Hypothalamus (tissue), 51 donors: ENCODE measurements at places on chromosomes 13 and 19.

GRCh38 chr19:14381689-14382474 lies 638 bp downstream of the ADGRE5 start:
- DNase-seq = no peak

DNA sequence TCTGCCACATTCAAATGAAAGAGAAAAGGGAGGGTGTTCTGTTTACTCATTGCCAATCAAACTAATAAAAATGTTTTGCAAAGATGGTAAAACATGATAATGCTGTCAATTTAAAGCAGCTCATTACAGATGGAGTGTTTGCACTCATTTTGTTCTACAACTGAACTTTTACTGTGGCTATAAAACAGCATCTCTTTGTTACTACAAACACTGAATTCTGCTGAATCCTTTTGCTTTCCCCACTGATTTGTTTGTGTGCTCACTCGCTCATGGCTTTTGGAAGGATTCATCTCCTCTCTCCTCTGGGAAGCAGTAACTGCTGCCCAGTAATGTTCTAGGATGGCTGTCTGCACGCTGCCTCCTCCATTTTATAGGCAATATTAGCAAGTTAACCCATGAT lies 434.5 kb downstream of the PCDH9 start:
- no peak for DNase-seq

DNA sequence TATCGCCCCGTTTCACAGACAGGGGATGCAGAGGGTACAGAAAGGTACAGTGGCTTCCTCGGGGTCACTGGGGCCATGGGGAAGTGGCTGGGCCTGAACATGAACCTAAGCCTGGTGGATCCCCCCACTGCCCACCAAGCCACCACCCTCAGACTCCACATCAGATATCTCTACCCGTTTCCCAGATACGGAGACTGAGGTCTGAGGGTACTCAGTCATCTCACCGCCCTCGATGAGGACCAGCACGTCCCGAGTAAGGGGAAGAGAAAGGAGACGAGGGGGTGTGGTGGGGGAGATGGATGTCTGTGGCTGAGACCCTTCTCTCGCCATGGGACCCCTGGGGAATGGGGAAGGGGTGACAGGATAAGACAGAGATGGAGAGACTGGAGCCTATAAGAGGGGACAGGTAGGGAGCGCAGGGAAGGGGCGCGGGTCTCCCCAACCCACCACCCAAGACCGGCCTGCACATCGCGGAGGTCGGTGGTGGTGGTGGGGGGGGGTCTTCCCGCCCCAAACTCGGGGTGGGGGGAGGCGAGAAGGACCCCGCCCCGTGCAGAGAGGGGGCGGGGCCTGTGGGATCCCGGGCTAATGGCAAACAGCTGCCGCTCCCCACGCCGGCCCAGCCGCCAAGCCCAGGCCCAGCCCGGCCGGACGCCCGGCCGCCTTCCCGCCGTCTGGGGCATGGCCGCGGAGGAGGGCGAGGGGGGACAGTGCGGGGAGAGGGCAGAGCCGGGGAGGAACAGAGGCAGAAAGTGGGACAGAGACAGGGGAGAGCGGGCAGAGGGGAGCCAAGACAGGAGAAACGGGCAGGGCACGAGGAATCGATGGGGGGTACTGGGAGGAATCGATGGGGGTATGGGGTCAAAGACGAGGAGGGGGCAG lies 698 bp downstream of the KANK2 start:
- DNase-seq = no peak

DNA sequence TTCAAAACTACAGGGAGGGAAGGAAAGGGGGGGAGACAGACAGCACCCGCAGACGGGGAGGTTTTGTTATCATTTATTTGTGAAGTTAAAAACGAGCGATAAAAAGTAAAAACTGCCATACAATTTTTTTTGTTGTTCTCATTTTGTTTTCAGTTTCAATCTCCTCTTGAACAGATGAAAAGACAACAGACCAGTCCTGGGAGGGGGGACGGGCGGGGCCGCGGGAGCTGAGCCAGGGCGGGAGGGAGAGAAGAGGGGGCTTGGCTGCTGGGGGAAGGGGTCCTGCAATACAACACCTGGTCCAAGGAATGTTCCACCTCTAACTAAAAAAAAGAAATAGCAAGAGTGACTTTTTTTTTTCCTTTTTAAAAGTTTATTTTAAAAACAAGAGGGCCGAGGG lies 11.3 kb downstream of the KHSRP start:
- no peak for DNase-seq

GRCh38 chr13:27043013-27043412 lies 128.6 kb downstream of the USP12 start:
- peak; percentile 67 for DNase-seq

GRCh38 chr13:77991003-77991402 lies 72.4 kb upstream of the EDNRB start:
- no peak for DNase-seq

DNA sequence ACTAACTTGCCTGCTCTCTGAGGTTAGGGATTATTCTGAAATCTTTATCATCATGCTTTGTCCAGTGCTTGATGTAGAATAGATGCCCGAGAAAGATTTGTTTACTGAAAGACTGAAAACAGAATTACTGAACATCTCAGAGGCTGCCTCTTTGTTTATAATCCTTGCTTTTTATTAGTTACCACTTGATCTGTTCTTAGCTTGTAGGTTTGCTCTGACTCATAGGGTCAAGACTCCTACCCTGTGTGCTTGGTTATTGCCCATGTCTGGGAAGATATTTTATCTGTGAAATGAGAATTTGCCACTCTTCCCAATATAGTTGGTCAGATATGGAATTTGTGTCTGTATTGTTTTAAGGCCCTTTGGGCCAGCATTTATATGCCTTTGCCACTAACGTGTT lies 675.3 kb downstream of the DIAPH3 start:
- DNase-seq = no peak

DNA sequence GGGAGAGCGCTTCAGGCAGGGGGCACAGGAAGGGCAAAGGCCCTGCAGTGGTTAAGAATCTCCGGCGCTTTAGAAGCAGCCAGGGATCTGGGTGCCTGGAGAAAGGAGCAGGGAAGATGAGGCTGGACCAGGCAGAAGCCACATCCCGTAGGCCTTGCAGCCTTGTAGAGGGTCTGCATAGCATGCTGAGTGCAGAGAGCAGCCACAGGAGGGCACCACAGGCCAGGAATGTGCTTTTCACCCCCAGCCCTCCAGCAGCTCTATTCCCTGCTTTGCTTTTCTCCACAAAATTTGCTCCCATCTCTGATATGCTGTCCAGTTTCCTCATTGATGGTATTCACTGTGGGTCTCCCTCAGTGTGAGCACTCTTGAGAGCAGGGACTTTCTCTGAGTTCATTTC lies 5.7 kb downstream of the WDR62 start:
- DNase-seq = peak; percentile 68

- no peak for DNase-seq
These were observed 37.5 kb upstream of the XPO4 start for GRCh38 chr13:20940083-20940482.

DNA sequence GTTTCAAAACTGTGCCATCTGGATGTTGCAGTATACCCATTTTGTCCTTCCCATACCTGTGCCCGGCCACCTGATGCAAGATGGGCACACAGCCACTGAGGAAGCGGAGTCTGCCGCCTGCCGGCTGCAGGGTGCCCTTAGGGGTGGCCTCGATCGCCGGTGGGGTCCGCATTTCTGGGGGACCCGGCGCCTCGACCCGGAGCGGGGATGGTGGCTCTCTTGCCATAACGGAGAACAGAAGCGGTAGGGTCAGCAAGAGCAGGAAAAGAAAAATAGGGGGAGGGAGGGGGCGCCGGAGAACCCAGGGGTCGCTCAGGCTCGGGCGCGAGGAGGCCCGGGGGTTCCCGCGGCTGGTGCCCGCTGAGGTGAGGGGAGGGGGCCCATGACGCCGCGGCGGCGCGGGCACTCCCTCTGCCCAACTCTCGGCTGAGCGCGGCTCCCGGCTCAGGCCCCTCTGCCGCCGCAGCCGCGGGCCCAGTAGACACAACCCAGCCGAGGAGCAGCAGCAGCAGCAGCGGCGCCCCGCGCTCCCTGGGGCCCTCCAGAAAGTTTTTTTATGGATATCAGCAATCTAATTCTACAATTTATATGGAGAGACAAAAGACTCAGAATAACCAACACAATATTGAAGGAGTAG lies 13.8 kb upstream of the CYP4F2 start:
- DNase-seq = no peak

- DNase-seq = no peak
These were observed 497.6 kb downstream of the SUCLA2 start for GRCh38 chr13:47503475-47503874.

DNA sequence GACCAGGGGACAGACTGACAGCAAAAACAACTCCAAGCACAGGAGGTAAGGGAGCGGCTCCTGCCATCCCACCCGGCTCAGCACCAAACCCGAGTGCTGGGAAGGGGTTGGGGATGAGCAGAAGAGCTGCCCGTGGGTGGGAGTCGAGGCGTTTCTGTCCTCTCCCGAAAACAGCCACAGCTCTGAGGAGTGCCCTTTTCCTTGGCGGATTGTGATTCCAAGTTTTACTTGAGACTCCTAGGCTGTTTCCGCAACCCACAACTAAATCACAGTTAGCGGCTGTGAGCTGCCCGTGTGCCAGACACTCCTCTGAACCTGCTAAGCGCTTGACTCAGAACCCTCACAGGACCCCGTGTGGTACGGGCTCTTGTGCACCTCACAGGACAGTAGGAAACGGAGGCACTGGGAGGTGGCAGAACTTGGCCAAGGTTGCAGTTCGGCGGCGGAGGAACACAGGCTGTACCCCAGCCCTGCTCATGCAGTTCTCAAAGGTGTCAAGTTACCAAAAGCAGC lies 21.4 kb downstream of the CFAP97D2 start:
- no peak for DNase-seq

GRCh38 chr13:100063333-100063732 lies 25.6 kb upstream of the PCCA start:
- DNase-seq = no peak

GRCh38 chr19:13036366-13036976 lies 41.2 kb downstream of the NFIX start:
- DNase-seq = no peak

DNA sequence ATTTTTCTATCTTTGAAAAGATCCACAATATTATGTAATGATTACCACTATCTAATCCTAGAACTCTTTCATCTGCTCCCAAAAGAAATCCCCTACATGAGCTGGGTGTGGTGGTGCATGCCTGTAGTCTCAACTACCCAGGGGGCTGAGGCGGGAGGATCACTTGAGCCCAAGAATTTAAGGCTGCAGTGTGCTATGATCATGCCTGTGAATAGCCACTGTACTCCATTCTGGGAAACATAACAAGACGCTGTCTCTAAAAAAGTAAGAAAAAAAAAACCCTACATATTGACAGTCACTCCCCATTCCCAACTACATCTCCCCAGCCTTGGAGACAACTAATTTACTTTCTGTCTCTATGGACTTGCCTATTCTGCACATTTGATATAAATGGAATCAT lies 1.1 kb upstream of the ZNF226 start:
- DNase-seq = no peak

DNA sequence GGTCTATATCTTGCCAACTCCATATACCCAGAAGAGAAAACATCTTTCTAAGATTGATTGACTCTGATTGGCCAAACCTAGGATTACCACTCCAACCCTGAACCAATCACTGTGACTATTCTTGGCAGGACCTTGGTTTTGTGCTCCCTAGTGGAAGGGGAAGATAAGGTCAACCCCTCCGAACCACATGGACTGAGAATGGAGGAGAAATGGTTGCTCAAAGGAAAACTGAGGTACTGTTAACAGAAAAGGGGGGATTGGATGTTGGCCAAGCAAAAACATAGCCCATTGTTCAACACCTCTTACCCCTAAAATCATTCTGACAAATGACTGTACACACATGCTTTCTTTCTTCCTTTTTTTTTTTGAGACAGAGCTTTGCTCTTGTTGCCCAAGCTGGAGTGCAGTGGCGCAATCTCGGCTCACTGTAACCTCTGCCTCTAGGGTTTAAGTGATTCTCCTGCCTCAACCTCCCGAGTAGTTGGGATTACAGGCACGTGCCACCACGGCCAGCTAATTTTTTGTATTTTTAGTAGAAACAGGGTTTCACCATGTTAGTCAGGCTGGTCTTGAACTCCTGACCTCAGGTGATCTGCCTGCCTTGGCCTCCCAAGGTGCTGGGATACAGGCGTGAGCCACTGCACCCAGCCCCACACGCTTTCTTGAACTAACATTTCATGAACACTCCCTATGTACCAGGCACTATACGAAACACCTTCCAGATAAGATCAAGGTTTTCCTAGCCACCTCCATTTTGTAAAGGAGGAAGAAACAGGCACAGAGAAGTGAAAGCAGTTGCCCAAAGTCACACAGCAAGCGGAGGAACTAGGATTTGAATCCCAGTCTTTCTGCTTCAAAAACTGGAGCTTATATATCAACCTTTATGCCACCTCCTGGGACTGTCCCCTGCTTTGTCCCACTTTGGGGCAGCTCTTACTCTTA lies 6.5 kb downstream of the MEIOSIN start:
- DNase-seq = no peak

- no peak for DNase-seq
These were observed 14.7 kb upstream of the CEACAM6 start for GRCh38 chr19:41740415-41741243.

DNA sequence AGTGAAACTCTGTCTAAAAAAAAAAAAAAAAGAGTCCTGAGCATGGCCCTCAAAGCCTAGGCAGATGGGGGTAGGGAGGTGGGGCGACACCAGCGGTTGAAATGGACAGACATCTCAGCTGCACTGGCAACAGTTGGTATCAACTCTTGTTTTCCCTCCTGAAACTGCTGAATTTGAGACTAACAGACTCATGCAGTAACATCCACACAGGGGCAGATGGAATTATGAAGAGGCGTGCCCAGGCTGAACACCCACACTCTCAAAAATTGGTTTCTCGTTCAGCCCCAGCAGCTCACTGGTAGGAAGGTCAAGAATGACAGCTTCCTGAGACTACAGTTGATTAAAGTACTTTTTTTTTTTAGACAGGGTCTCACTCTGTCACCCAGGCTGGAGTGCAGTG lies 24.1 kb downstream of the PBX4 start:
- DNase-seq = no peak

- no peak for DNase-seq
These were observed 218.7 kb downstream of the HS6ST3 start for GRCh38 chr13:96308568-96308967.

GRCh38 chr19:43752287-43752875 lies 2.4 kb downstream of the SMG9 start:
- DNase-seq = no peak

DNA sequence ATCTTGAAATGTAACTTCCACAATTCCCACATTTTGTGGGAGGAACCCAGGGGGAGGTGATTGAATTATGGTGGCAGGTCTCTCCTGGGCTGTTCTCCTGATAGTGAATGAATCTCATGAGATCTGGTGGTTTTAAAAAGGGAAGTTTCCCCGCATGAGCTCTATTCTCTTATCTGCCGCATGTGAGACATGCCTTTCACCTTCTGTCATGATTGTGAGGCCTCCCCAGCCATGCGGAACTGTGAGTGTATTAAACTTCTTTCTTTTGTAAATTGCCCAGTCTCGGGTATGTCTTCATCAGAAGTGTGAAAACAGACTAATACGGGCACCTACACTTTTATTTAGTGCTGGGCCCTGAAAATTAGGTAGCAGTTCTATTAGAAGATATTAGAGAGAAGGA lies 45.8 kb downstream of the TNFSF13B start:
- DNase-seq = no peak
